ENCODE measurements at places on chromosomes 12 and 14.

DNA sequence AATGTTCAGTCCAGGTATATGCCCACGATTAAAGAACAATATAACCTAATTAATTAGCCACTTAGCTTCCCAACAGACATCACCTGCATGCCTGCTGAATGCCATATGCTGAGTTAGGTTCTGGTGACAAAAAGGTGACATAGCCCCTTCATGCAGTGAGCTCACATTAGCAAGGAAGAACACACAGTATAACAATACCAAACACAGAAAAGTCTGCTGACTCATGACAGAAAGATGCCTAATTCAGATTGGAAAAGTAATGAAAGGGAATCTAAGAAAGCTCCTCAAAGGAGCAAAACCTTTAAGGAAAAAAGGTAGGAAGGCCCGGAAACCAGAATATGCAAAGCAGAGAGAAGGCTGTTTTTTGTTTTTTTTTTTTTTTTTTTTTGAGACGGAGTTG is 59.0 kb downstream of the FERMT2 start:
- no peak for DNase-seq

DNA sequence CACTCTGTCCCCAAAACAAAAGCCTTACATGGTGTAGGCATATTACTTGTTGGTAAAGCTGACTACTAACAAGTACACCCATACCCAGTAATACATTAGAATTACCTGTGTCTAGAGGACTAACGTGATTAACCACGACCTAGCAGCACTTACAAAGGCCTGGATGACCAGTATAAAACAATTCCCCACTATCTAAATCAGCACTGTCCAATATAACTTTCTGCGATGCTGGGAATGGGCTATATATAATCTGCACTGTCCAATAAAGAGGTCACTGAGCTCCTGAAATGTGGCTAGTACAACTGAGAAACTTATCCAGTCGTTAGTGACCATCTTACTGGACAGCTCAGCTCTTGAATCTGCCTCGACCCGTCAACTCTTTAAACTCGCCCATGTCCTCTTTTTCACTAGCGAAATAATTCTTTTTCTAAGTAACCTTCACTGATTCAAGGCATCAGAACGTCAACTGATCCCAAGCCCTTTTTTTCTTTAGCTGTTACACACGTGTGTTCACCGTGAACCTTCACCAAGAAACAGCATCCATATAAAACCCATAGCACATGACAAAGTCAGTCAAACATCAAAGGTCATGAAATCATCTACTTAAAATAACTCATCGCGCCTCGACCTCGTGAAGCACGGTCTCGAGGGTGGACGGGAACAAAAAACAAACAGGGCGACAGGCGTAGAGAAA is 905 bp upstream of the CIPC start:
- peak; percentile 11 for DNase-seq

GRCh38 chr12:55001198-55001868 is 16.8 kb upstream of the TESPA1 start:
- no peak for DNase-seq

GRCh38 chr14:91372671-91373495 is 44.7 kb downstream of the CCDC88C start:
- no peak for DNase-seq

- no peak for DNase-seq
Observed at GRCh38 chr12:113409462-113410124, 5.9 kb upstream of the SDS start.

DNA sequence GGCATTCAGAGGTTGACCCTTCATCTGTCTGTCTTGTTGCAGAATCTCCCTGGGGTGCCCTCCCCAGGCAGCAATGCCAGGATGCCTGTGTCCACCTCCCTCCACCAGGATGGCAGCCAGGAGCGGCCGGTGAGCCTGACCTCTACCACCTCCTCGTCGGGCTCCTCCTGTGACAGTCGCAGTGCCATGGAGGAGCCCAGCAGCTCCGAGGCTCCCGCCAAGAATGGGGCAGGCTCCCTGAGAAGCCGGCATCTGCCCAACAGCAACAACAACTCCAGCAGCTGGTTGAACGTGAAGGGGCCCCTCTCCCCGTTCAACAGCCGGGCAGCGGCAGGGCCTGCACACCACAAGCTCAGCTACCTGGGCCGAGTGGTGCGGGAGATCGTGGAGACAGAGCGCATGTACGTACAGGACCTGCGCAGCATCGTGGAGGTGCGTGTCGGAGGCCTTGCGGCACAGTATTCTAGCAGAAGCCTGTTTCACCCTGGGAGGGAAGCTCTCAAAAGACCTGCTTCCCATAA is 23.4 kb downstream of the PLEKHG3 start:
- DNase-seq: no peak

GRCh38 chr12:131963381-131963780 is 13.6 kb downstream of the EP400 start:
- DNase-seq: no peak

DNA sequence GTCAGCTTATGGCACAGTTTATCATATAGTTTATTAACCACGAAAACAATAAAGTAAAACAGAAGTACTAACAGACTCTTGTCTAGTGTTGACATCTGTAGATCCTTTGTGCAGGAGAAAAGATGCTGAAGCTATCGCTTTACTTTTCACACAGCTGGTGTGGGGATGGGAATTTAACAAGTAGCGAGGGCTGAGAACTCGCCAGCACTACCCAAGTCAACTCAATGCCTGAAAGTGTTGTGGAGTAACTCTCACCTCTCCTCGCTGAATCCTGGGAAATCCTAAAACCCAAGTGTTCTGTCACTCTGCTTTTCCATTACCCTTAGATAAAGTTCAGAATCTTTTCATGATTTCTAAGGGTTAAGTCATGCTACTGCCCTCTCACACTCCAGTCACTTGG is 264.2 kb downstream of the BMP4 start:
- no peak for DNase-seq

- no peak for DNase-seq
Observed at GRCh38 chr14:52119030-52119429, 50.2 kb upstream of the NID2 start.

DNA sequence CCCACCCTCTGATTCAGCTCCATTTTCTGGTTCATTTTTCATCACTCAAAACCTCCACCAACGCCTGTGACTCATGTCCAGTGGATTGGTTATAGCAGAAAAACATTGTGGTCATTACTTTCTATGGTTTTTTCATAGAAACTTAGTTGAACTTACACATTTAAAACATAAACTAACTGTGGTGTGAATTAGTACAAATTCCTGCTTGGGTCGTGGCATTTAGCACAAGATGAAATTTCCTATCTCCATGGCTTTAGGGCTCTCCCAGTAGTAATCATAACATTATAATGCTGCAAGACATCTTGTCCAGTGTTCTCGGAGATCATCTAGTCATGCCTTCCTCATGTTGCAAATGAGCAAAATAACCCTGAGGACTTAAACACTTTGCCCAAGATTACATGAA is 7.1 kb downstream of the RNASE7 start:
- peak; percentile 39 for DNase-seq

DNA sequence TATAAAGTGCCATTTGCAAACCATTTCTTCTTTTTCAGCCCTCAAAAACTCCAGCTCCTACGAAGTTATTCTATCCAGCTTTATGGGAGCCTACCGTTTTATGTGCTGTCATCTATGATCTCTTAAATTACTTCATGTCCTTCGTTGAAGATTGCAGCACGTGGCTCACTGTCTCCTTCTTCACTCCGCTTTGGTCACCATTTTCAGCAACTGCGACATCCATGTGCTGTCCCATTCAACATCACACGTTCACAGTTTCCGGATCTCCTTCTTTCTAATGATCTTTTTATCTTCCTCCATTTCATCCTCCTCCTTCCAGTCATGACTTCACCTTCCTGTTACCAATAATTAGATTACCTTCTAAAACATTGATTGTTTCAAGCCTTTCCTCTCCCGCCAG is 143.3 kb upstream of the KRAS start:
- no peak for DNase-seq
